ENCODE measurements at places on chromosomes 5 and 9.

- DNase-seq = no peak
These were observed 239.6 kb upstream of the IRX1 start for GRCh38 chr5:3356016-3356415.

DNA sequence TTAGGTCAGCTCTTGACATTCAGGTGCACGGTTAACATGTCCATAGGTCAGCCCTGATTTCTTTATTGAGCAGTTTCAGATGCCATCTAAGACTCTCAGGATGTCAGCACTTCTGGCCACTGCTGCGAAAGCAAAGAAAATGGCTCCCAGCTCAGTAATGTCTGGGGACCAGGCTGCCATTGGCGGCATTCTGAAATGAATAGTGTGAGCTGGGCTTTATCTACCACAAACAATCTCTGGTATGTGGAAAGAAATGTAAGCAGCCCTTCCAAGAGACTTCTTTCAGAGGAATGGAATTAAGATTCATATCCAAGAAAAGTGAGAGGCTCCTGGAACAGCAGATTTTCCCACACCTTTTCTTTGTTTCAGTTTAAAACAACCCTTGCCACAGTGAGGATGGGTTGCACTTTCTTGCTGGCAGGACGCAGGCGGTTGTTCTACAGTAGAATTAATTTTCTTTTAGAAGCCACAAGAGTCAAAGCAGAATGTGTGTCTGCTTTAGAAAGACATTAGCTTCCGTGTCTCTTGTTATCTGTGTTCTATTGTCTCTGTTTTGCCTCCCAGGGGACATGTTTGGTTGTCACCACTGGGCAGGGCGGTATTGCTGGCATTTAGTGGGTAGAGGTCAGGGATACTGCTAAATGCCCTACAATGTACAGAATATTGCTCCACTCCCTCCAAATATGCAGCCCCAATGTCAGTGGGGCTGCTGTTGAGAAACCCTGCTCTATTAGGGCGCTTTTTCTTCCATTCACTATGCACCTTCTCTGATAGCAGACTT is 149.9 kb upstream of the ANKH start:
- DNase-seq = no peak

DNA sequence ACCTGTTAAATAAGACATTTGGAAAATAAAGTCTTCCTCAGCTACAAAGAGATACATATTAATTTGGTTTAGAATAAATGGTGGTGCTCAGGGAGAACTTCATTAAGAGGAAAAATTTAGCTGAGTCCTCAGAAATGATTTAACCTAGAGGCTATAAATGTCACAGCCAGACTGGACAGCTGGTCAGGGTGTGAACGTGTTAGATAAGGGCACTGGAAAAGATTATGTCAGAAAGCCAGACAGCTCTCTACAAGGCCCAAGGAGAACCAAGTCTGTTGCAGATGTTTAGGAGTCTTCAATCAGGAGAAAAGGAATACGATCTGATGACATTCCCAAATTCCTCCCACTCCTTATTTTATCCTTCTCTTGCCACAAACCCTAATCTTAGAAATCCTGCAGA is 265.2 kb downstream of the MAT2B start:
- DNase-seq = no peak

DNA sequence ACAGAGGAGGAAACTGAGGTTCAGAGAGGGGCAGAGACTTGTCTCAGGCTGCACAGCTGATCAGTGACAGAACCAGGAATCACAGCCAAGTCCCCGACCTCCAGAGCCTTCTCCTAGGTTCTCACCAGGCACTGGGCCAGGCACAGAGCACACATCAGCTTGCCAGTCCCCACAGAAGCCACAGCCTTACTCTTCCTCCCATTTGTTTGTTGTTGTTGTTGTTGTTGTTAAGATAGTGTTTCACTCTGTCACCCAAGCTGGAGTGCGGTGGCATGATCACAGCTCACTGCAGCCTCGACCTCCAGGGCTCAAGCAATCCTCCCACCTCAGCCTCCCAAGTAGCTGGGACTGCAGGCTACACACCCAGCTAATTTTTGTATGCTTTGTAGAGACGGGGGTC is 41.4 kb downstream of the NAIF1 start:
- no peak for DNase-seq

GRCh38 chr9:93815677-93816076 is 139.5 kb downstream of the BARX1 start:
- no peak for DNase-seq
